CD4-positive, alpha-beta T cell treated with Interleukin-6 for 4 hours (primary cell): ENCODE measurements at places on chromosomes 6 and 20.

GRCh38 chr6:5115168-5115567 lies 30.0 kb downstream of the PPP1R3G start:
- DNase-seq = no peak

- no peak for DNase-seq
These were observed 26.0 kb downstream of the PRPF6 start for GRCh38 chr20:64006902-64007301.

GRCh38 chr6:3232017-3232945 lies 4.8 kb upstream of the TUBB2B start:
- DNase-seq = no peak

DNA sequence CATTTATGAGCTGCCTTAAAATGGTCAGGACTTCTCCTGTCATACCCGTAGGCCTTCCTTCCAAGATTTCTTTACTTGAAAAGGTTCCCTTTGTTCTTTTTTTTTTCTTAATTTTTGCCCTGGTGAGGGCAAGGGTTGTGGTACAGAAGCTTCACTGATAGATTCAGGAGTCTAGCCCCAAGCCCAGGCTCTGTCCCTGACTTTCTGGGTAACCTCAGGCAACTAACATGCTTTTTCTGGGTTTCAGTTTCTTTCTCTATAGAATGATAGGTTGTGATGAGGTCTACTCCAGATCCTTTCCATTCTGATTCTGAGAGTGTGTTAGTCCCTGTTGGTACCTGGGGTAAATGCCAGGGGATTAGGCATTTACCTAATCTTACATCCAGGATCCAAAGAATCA lies 21.2 kb downstream of the SNPH start:
- peak; percentile 31 for DNase-seq

GRCh38 chr6:153941768-153942167 lies 97.3 kb upstream of the OPRM1 start:
- no peak for DNase-seq

DNA sequence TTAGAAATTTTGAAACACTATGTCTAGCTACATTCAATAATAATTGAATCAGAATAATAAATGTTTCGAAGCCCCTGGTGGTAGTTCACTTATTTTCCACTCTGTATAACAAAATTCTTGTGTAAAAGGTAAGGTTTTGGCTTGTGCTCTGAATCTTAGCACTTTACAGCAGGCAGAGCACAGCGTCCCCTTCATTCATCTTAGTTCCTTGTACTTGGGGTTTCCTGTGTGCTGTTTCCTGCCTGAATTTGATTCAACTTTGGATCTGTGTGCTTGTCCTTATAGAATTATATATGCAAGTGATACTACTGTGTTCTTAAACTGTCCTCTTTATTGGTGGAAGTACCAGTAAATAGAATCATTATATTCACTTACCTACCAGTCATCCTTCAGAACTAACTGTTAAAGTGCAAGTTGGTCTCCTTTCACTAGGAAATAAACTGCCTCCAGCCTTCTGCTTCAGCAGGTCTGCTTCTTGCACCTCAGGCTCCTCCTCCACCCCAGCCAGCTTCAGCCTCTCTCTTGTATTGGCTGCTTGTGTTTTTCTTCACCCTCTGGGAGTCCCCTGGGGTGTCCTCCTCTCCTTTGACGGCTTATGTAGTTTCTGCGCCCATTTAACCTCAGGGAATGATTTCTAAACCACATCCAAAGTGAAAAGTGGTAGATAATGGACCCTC lies 28.8 kb upstream of the TULP4 start:
- DNase-seq = peak; percentile 24

DNA sequence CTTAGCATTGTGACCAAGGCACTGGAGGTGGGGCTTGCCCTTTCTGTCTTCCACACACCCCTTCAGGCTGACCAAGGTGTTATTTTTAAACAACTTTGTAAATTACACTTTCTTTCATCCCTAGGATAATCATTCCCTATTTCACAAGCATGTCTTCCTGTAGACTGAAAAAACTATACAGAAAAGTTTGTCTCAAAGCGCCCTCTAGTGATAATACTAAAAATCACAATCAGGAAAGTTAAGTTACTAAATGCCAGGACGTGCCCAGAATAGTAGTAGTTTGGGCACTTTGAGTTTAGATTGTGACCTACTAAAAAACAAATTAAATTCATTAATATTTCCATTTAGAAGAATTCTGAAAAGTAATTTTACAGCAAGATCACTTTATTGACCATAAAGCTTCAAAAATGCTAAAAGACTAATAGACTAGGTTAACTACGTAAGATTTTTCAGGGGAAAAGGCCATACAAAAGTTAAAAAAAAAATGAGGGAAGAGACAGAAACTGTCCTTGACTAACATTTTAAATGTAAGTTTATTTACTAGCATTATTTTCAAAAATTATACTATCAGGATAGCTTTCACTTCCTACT lies 123.3 kb upstream of the DUSP22 start:
- no peak for DNase-seq

- no peak for DNase-seq
These were observed 93.4 kb downstream of the HIVEP2 start for GRCh38 chr6:142851601-142852000.

- DNase-seq = no peak
These were observed 207.4 kb downstream of the SOX4 start for GRCh38 chr6:21800948-21801438.

DNA sequence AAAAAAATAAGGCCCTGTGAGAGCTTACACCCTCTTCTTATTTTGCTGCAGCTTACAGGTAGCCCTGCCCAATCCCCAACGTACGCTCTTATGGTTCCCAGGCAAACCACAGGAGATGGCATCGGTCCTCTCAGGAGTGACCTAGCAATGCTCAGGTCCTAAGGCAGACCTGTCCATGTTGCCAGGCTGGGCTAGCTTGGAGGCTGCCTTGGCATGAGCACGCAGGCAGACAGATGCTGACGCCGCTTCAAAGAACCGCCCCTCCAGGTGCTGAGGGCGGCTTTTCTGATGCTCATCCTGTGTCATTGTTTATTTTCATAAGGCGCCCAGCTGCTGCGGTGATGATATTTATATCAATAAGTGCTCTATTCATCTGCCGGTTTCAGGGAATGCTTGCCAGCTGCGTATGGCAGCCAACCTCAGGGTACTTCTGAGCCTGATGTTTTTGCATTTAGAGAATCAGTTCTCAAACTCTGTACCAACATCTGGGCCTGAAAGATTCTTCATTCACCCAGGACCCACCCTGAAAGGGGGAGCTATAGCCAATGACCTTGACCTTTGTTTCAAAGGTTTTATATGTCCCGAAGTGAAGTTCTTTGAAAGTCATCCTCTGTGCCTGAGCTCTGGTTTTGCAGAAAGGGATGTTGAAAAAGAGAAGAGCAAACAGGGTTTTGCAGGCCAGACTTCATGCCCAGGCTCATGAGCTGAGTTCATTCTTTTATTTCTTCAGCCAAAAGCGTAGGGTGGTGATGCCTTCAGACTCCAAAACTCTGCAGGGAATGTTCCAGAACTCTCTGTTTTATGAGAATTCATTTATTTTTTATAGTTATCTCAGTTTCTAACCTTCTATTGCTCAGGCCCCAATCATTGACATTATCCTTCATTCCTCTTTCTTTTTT lies 475.6 kb upstream of the CHD6 start:
- no peak for DNase-seq

- no peak for DNase-seq
These were observed 18.9 kb downstream of the NEDD9 start for GRCh38 chr6:11213422-11214021.

- DNase-seq = no peak
These were observed 7.7 kb upstream of the AHI1 start for GRCh38 chr6:135505222-135505621.

DNA sequence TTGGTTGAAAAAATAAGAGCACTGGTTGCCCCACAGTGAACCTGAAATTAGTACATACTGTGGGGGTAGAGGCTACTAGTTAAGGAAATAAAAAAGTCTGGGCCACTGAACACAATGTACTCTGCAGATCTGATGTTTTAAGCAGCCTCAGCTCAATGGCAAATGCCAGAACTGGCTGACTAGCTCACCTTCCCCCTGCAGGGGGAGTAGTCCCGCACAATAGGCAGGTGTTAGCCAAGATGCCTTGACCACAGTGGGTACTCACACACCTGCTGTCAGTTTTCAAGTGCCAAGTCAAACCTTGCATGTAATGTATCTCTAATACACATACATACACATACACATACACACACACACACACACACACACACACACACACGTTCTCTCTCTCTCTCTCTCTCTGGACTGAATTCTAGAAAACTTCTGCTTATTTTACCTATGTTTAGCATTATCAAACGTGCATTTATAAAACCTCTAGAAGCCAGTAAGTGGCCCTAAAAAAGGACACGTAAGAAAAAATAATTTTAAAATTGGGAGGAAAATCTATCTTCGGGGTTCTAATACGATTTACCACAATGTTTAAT lies 36.1 kb downstream of the GMDS start:
- peak; percentile 37 for DNase-seq

DNA sequence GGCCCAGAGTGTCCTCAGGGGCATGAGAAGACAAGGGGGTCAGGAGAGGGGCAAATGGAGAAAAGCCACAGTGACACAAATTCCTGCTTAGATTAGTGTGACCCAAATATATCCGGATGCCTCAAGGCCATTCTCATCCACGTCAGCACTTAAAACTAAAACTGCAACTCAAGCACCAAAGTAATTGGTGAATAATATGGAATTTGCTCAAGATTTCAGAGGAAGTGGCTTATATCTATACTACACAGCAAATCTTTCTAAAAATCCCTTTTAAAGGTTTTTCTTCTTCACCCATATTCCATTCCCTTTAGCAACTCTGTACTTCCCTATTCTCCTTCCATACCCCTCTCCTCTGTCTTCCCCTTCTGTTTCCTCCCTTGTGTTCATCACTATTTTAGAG lies 15.2 kb downstream of the DEF6 start:
- DNase-seq = no peak
